ENCODE measurements at places on chromosomes 1 and 21. TPM values are rescaled to one million over a fixed set of nuclear protein-coding genes. Genes with fewer than 3 reads are reported as not detected.

Gene SMPDL3B
- total RNA-seq: 0.12 TPM

Gene C1orf167
- total RNA-seq: 1.6 TPM

Gene C1orf141
- total RNA-seq: not detected

Gene LYPD8
- total RNA-seq: 0.35 TPM

Gene CHAF1B
- total RNA-seq: 1.2 TPM

Gene TNFRSF1B
- 0.68 TPM for total RNA-seq

Gene KPRP
- total RNA-seq: not detected

Gene TMEM52
- not detected for total RNA-seq

Gene TIE1
- 6.2 TPM for total RNA-seq
